Cardiac muscle cell (in vitro differentiated cells and primary cell): ENCODE measurements at places on chromosomes 2 and 18. TPM values are rescaled to one million over a fixed set of nuclear protein-coding genes. Genes with fewer than 3 reads are reported as not detected.

Gene NPHP1
- 5.8 and 6.2 TPM in 2 replicates for total RNA-seq

Gene RNF138
- total RNA-seq, result 51.8 and 54.8 TPM in 2 replicates

Gene PLCD4
- 1.2 and 1.6 TPM in 2 replicates for total RNA-seq

Gene ZNF396
- total RNA-seq, result 2.8 TPM in 2 replicates

Gene BABAM2
- 31.8 and 33.3 TPM in 2 replicates for total RNA-seq

Gene IL1R1
- 0.18 and 0.21 TPM in 2 replicates for total RNA-seq

Gene UCN
- 6.6 and 14.8 TPM in 2 replicates for total RNA-seq
